ENCODE measurements at places on chromosomes 11 and 22. TPM values are rescaled to one million over a fixed set of nuclear protein-coding genes. Genes with fewer than 3 reads are reported as not detected.

Gene C22orf15
- 3.1 TPM for total RNA-seq

Gene SCUBE1
- total RNA-seq: 0.58 TPM

Gene FGF19
- not detected for total RNA-seq

Gene SYCE3
- not detected for total RNA-seq

Gene APOA5
- total RNA-seq: not detected

Gene GLB1L2
- total RNA-seq: 0.15 TPM

Gene LDHAL6A
- not detected for total RNA-seq

Gene C11orf97
- not detected for total RNA-seq

Gene LRRC4C
- 0.15 TPM for total RNA-seq

Gene LMO1
- not detected for total RNA-seq
